Bronchus fibroblast of lung (primary cell): ENCODE measurements at places on chromosomes 11 and 22. TPM values are rescaled to one million over a fixed set of nuclear protein-coding genes. Genes with fewer than 3 reads are reported as not detected.

The GPR137 gene
- 14.6 and 18.7 TPM in 2 replicates for total RNA-seq

The FIBIN gene
- 8.8 and 12.1 TPM in 2 replicates for total RNA-seq

The OR8J1 gene
- total RNA-seq, result not detected in 2 replicates

The C11orf68 gene
- total RNA-seq, result 25.4 and 28.5 TPM in 2 replicates

The DNAJC4 gene
- 12.6 and 21.2 TPM in 2 replicates for total RNA-seq

The RTN4R gene
- total RNA-seq, result 3.2 and 3.4 TPM in 2 replicates
